ENCODE measurements at places on chromosomes 11 and 22.

- no peak for DNase-seq
These were observed 6.5 kb upstream of the USP28 start for GRCh38 chr11:113881856-113882255.

- DNase-seq, result no peak
These were observed 791.0 kb downstream of the FAM181B start for GRCh38 chr11:81942646-81943045.

DNA sequence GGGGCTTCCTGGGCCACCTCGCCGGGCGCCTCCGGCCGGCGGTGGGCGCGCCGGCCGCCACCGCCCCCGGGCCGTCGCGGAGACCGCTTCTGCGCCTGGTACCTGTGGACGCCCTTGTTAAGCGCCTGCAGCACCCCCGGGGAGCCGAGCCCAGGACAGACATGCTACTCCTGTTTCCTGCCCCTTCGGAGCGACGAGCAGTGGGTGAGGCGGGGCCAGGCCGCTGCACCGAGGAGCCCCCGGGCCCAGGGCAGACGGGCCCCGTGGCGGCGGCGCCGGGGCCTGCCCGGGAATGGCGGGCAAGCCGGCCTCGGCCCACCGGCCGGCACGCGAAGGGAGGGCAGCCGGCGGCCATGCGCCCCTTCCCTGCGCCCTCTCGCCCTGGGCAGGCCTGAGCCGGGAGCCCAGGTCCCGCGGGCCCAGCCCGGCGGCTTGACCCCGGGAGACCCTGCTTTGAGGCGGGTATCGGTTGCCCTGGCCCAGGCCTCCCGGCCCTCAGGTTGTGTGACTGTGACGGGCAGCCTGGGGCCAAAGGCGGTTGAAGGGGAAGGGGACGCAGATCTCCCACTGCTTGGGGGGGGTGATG is 789 bp upstream of the KDM2A start:
- peak; percentile 43 for DNase-seq

GRCh38 chr22:35631597-35631996 is 14.5 kb upstream of the MB start:
- no peak for DNase-seq

DNA sequence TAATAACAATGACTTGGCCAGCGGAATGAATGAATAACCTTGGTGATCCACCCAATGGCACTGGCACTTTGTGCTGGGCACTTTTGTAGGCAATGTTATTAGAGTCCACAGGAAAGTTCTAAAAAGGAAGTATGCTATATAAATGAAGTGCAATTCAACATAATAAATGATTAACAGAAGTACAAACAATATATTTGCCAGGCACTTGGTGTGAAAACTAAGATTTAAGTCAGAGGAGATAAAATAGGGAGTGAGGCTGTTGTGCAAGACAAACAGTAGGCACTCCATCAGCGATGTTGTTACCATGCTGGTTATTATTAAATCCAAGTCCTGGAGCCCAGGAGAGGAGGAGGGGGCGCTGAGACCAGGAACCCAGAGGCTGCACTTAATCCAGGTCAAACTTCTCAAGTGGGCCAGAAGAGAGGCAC is 173.8 kb downstream of the LARGE1 start:
- DNase-seq, result no peak

DNA sequence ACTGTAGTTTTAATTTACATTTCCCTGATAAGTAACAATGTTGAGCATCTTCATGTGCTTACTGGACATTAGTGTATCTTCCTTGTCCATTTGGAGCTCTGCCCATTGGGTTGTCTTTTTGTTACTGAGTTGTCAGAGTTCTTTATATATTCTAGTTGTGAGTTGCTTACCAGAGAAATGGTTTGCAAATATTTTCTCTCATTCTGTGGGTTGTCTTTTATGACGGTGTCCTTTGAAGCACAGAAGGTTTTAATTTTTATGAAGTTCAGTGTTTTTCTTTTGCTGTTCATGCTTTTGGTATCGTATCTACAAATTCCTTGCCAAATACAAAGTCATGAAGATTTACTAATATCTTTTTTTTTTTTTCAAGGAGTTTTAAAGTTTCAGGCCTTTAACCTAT is 42.4 kb downstream of the ZBTB44 start:
- DNase-seq, result no peak

- no peak for DNase-seq
These were observed 222.1 kb downstream of the LRRC4C start for GRCh38 chr11:41237382-41237781.

DNA sequence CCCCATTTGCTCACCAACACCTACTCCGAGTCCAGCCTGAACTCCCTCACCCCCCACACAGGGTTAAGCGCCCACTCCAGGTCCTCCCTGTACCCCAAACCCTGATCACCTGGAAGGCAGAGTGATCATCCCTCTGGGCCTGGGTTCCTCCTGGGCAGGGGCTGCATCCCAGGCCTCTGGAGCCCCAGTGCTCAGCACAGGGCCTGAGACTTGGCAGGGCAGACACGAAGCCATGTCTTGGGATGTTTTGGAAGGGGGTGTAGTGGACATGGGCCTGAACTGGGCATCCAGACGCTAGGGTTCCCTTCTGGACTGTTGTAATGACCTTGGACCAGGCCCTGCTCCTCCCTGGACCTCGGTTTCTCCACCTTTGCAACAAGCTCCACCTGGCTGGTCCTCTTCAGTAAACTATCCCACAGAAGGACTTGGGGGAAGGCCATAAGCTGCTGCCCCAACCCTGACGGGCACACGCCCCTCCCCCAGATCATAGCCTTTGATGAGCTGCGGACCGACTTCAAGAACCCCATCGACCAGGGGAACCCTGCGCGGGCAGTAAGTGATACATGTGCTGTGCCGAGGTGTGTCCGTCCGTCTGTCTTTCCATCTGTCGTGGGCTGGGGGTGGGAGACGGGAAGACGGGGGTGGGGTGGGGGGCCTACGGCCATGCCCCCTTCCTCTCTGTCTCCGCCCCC is 3.9 kb downstream of the CNIH2 start:
- no peak for DNase-seq

DNA sequence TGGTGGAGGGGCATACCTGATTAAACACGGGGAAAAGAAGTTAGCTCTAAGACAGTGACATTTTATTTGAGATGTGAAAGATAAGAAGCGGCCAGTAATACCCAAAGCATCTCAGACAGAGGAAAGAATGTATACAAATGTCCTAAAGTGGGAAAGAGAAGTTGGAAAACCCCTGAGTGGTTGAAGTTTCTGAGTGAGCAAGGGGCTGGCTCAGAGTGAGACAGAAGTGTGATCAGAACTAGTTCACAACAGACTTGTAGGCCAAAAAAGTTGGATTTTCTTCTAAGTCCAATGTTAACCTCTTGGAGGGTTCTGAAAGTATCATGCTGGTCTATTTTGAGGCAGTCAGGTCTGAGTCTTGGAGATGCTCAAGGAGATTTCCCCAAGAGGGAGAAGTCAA is 608.7 kb downstream of the SOX6 start:
- DNase-seq, result no peak

Measured in stimulated activated CD8-positive, alpha-beta memory T cell treated with anti-CD3 and anti-CD28 coated beads, Interleukin-7, amount 100 ng/mL, for 4 hours (primary cell).